T1000 (cell line): ENCODE measurements at places on chromosomes 3 and 15.

DNA sequence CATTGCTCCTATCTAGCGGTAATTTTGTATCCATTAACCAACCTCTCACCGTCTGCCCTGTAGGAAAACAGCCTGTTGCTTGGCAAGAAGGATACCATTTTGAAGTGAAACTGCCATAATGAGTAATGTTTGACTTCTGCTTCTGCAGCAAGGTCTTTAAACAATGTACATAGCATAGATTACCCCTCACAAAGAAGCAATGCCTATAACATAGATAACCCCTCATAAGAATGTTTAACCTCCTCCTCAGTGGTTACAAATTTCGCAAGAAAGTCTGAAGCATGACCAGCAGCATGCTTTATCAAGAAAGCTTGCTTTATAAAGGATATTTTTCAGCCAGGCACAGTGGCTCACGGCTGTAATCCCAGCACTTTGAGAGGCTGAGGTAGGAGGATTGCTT, 61.2 kb upstream of the MFGE8 start:
- DNase-seq: no peak

DNA sequence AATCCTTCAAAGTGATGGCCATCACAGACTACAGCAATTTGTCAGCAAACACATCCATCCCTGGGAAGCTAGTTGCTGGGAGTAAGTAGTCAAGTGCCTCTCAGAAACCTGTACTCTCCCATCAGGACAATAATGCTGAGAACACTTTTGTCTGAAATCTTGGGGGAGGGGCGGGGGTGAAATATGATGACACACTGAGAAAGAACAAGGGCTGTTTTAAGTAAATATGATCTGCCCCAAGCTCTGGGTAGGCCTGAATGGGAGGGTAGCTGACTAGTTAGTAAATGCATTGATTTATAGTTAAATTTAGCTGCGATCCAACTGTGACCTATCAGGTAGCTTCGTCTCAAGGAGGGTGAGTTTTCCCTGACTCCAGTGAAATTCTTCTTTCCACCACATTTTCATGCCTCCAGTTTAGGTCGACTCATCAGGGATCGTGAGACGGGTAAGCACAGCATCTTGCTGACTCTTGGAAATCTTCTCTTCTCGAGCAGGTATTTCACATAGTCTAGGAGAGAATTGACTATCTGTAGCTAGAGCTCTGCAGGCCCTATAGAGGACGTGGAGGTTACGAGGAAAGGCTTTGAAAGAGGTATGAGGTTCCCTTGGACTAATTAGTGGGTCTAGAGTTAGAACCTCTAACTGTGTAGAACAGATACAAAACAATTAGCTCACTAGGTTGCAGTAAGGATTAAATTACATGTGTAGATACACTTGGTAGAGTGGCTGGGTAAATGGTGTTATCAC, 213.4 kb upstream of the SLC2A2 start:
- DNase-seq: no peak

- no peak for DNase-seq
These were observed 300.6 kb downstream of the SATB1 start for GRCh38 chr3:18124501-18124900.

GRCh38 chr3:47678446-47679338, 100.0 kb upstream of the CSPG5 start:
- no peak for DNase-seq

GRCh38 chr15:61157933-61158332, 71.2 kb downstream of the RORA start:
- no peak for DNase-seq

DNA sequence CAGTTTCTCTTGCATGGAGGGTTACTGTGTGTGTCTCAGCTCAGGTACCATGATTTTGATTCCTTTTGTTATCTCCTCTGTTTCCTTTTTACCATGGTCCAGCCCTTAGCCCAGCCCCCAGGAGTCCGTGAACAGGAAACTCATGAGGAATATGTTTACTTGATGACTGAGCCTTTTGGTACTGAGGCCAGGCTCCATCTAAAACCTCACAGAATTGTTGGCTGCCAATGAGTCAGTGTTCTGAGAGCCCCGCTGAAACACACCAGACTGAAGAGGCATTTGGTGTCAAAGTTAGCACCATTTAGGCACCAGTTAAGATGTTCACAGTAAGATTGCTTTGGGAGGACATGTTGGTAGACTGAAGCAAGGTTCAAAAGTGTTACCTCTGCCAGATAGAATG, 80.9 kb downstream of the DGKG start:
- no peak for DNase-seq

DNA sequence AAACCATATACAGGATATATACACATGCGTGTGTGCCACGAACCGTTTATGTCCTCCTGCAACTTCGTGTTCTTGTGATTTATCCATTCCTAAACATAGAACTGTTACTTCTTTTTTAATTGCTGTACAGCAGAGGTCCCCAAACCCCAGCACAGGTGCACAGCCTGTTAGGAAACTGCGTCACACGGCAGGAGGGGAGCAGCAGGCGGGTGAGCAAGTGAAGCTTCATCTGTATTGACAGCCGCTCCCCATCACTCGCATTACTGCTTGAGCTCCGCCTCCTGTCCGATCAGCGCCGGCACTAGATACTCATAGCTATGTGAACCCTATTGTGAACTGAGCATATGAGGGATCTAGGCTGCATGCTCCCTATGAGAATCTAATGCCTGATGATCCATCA, 34.9 kb upstream of the NRROS start:
- no peak for DNase-seq

DNA sequence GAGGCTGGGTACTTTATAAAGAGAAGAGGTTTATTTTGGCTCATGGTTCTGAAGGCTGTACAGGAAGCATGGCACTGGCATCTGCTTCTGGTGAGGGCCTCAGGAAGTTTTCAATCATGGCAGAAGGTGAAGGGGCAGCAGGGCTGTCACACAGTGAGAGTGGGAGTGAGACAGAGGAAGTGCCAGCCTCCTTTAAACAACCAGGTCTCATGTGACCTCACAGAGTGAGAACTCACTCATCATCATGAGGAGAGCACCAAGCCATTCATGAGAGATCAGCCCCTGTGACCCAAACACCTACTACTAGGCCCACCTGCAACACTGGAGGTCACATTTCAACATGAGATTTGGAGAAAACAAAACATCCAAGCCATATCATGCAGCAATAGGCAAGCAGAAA, 9.3 kb upstream of the RFTN1 start:
- DNase-seq: no peak

- DNase-seq: no peak
These were observed 40.2 kb downstream of the TRANK1 start for GRCh38 chr3:36904641-36905040.

DNA sequence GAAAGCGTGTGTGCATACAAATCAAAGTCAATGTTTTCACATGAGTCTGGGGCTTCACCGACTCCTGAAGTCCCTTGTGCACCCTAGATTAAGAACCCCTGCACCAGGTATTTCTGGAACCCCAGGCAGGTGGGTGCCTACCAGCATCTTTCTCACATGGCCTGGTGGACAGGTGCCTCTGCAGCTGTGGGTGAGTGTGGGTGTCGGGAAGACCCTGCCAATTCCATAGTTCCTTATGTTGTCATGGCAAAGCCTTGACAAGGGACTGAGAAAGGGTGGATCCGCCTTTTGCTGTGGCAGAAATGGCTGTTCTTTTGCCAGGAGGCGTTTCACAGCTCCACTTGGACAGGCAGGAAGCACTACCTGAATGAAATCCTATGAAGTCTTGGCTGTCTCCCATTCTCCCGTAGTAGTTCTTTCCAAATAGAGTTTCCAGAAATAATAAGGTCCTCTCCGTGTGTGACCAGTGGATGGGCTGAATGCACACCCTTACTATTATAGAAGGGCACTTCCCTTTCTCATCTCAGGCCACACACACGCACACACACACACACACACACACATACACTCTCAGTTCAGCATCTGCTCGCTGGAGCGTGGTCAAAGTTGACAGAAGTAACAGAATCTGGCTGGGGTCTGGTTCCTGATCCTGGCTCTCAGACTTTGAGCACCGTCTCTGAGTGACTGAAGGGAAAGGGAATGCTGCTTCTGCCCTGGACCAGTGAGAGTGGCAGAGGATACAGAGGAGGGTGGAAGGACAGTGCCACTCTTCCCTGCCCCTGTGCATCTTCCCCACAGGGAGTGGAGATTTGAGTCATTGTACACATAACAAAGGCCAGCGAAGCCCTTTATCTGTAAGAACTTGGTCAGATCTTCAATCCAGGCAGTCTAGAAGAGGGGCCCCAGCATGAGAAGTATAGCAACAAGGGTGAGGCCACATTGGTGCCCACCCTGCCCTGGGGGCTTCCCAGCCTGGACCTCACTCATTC, 38.7 kb downstream of the PDIA5 start:
- DNase-seq: no peak

GRCh38 chr15:58966698-58967097, 20.8 kb upstream of the RNF111 start:
- DNase-seq: no peak

GRCh38 chr3:123239756-123240155, 38.0 kb downstream of the SEC22A start:
- no peak for DNase-seq

DNA sequence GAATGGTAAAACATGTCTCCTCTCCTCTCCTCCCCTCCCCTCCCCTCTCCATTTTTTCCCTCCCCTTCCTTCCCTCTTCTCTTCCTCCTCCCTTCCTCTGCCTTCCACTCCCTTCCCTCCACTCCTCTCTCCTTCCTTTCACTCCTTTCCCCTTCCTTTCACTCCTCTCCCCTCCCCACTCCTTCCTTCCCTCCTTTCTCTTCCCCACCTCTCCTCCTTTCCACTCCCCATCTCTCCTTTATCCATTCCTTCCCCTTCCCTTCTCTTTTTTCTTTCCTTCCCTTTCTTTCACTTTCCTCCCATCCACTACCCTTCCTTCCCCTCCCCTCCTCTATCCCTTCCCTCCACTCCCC, 621.9 kb downstream of the AGBL1 start:
- DNase-seq: no peak

GRCh38 chr3:63687278-63688225, 35.1 kb downstream of the SNTN start:
- DNase-seq: no peak

GRCh38 chr3:38651153-38651789, 1.8 kb upstream of the SCN5A start:
- DNase-seq: peak; percentile 30

GRCh38 chr3:153572654-153573053, 410.6 kb downstream of the RAP2B start:
- no peak for DNase-seq

GRCh38 chr3:46097691-46098241, 70.5 kb upstream of the XCR1 start:
- DNase-seq: no peak

DNA sequence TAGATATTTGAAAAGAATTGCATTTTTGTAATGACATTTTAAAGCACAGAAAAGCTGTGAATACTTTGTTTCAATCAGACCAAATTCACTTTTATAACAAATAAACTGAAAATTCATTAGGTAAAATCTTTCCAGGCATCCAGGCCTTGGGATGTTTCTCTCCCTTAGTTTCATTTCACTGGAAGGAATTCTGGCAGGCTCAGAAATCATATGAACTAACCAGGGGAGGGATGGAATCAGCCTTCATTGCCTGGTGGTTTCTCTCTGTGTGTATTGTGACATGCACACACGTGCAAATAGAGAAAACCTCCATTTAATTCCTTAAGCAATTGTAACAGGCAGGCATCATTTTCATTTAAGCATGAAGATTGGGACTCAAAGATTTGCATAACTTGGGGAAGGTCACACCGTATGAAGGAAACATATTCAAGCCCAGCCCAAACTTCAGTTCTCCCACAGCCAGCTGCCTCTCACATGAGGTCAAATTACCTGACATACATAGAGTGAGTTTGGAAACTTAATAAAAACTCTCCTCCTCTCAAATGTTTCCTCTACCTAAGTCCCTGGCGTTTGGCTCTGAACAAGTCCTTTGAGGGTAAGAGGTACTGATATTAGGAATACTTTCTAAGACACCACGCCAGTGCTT, 376.1 kb upstream of the MCTP2 start:
- DNase-seq: no peak

DNA sequence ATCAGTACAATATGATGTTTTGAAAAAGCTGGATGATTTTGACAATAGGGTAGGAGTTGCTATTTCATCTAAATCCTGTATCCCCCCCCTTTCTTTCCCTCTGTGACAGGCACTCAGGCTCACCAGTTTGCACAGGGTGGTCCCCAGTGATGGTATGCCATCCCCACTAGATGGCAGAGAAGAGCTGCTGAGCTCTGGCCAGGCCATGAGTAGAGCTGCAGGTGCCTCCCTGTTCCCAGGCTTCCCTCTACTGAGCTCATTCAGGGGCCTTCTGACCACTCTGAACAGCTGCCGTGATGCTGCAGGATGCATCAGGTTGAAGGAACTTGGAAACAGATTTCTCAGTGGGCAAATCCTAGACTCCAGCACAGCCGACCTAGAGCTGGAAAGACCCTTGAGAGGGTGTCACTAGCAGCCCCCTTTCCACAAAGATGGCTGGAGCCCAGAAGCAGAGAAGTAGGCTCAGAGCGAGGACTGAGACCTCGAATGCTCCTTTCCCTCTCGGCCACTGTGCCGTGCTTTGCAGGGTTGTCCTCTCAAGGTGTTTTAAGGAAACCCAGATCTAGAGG, 45.1 kb downstream of the EFCAB12 start:
- DNase-seq: no peak

DNA sequence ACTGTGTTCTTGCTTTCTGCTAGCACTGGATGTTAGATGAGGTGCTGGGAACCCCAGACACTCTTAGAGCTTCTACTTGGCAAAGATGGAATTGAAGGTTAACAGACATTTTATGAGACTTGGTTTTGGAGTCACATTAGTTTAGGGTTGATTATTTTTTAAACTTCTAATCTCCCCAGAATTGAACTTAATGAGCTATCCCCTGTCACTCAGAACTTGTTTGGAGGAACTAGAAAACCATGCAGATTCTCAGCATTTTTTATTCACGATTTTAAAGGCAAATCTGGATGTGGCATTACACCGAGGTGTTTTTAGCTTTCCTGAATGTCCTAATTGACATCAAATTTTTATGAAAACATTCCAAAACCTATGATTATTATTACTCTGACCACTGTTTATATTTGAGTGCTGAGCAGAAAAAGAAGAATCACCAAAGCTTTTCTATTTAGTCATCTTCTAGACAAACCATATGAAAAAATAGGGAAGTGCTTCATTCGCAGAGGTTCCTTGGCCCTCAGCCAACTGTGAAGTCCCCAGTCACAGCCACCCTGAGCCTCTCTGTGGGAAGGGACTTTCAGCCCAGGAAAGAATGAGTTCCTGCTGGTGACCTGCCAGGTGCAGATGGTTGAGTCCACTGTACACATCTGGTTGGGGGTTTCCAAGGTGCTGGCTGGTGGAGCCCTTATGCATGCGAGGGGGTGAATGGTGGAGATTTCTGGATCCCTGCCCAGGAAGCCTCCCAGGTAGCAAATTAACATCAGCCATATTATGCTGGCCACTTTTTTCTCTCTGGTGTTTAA, 196.0 kb upstream of the TOPAZ1 start:
- no peak for DNase-seq

DNA sequence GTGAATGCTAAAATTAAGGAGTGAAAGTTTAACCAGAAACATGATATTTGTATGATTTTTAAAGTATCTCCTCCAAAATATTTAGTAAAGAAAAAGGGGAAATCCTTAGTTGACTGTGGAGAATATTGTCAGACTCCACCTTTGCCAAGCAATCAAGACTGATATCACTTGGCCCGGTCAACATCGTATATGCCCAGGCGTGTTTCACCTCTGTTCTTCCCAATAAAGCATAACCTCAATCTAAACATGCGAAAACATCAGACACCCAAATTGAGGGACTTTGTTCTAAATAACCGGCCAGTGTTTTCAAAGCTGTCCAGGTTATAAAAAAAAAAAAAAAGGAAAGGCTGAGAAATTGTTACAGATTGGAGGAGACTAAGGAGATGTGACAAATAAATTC, 54.2 kb upstream of the PPP4R2 start:
- no peak for DNase-seq

GRCh38 chr3:52106951-52107611, 47.1 kb downstream of the POC1A start:
- no peak for DNase-seq
